ENCODE measurements at places on chromosomes 6 and 20.

DNA sequence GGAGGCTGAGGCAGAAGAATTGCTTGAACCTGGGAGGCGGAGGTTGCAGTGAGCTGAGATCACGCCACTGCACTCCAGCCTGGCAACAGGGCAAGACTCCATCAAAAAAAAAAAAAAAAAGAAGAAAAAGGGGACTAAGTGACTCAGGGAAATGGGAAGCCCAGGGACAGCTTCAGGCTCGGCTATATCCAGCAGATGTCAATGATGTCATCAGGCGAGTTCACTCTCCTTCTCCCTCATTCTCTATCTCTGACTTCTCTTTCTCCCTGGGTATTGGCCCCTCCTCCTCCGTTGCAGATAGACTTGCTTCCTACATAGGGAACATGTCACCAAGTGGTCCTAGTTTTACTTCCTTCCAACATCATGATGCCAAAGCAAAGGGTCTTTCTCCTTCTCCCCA is 316.8 kb downstream of the TFAP2C start:
- no peak for DNase-seq

GRCh38 chr6:107554918-107555317 is 65.0 kb downstream of the SOBP start:
- DNase-seq: no peak

GRCh38 chr20:1857466-1857865 is 37.7 kb upstream of the SIRPA start:
- no peak for DNase-seq

- no peak for DNase-seq
Observed at GRCh38 chr6:111606620-111607115, 990 bp upstream of the TRAF3IP2 start.

- no peak for DNase-seq
Observed at GRCh38 chr20:31877684-31878083, 7.2 kb downstream of the TTLL9 start.
